ENCODE measurements at places on chromosomes 4 and X.

DNA sequence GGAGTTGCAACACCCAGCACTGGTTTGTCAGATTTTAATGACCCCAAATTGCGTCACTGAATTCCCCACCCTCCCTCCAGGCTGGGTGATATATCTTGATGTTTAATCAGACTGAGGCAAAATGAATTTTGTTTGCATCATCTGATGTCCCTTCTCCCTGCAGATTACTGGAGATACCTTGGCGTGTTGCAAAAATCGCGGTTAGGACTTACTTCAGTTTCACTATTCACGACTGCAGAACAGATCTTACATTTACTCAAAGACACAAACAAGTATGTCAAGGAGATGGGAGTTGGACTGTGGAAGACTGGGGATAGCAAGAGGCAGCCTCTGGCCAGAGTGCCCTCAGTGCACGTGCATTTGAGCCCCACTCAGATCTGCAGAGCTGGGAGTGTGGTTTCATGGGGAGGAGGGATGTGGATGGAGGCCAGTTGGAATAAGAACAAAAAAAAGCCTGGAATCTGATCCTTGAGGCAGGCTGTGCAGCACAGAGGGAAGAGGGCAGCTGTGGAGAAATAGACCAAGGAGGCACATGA is 92.2 kb upstream of the MTM1 start:
- no peak for DNase-seq

GRCh38 chr4:69843932-69844331 is 16.0 kb downstream of the SULT1E1 start:
- DNase-seq, result no peak

DNA sequence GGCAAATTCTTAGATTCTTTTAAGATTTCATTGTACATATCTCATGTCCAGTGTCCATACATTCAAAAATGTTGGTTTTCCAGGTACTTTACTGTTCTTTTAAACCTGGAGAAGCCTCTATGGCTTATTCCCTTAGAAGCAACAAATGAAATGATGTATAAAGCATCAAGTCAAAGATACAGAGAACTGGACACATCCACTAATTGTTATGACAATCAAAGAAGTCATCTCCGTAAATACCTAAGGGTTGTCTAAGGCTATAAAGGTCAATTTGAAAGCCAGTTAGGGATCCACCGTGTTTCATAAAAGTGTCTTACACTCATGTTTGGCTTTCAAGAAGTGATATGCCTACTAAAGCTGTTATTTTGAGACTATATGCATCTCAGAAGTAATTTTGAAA is 32.4 kb downstream of the UBE2D3 start:
- no peak for DNase-seq

- DNase-seq, result peak; percentile 84
Measured at GRCh38 chr4:108018040-108018883, 28.6 kb downstream of the HADH start.

GRCh38 chr4:56050625-56051024 is 101.9 kb downstream of the CEP135 start:
- no peak for DNase-seq

DNA sequence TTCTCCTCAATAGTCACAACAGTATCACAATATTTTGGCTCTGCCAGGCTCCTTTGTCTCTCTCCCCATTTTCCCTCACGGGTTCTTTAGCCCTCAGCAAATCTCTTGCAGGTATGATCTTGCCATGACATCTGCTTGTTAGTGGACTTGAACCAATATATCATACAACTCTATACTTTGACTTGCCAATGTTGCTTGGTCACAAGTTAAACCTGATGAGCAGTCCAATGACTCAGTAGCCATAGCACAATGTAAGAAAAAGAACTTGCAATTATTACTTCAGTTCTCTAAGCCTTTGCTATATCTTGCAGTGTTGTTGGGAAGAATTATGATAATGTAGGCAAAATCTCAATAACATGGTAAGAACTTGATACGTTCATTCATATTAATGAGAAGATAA is 174.6 kb upstream of the NRK start:
- DNase-seq, result no peak

- peak; percentile 0 for DNase-seq
Measured at GRCh38 chr4:173752610-173753230, 222.7 kb upstream of the HAND2 start.

DNA sequence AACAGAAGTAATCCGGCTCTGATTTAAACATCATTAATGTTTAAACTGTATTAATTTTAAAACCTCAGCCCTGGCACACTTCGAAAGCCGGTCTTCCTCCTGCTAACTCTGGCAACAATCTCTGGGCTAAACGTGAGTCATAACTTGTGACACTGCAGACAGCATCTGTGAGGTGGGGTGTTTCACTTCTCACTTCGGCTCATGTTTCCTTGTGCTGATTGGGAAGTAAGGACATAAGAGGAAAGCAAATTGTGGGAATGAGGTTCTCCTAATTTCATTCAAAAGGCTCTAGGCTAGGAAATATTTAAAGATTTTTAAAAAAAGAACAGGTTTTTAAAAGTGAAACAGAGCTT is 139.9 kb upstream of the USP9X start:
- DNase-seq, result no peak

DNA sequence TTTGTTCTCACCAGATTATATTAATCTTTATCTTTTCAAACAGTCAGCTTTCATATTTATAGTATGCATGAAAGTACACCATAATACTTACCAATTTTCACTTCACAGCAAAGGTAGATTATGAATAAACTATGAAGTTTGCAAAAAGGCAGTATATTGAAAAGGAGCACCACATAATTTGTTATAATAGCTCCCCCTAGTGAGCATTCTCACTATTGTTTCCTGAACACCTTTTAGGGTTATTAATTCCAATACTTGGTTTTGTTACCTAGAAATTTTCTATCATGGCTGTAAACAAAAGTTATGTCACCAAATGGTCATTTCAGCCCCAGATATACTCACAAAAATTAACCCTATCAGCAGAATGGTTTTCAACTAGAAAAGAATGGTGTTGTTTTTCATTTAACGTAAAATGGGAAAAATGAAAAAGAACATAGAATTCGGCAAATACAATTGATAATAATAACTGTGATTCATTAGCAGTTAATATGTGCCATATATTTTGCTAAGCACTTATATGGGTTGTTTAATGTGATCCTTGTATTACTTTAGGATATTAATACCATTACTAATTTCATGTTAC is 30.2 kb upstream of the NKX6-1 start:
- no peak for DNase-seq

GRCh38 chrX:21766101-21766500 is 8.2 kb upstream of the SMPX start:
- no peak for DNase-seq

- DNase-seq, result no peak
Measured at GRCh38 chrX:47285836-47286320, 53.1 kb downstream of the USP11 start.

DNA sequence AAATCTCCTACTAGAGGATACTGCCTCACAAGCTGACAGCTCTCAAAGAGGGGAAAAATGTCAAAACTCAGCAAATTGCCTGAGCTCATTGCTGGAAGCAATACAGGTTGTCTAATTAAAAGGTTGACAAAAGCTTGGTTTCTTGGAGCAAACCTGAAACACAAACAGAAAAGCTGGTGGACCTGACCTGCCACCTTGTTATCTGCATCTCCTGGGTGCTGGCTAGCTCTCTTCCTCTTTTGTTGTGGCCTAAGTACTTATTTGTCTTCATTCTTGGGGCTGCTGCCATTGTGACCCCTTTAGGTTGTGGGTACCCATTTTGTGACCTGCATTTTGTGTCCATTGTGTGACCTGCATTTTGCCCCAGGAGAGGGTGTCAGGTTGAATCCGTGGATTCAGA is 184.5 kb downstream of the KIT start:
- DNase-seq, result no peak

- no peak for DNase-seq
Measured at GRCh38 chr4:59535541-59535940, 1664.6 kb upstream of the ADGRL3 start.

- DNase-seq, result no peak
Measured at GRCh38 chr4:26053761-26054160, 139.7 kb downstream of the SMIM20 start.

DNA sequence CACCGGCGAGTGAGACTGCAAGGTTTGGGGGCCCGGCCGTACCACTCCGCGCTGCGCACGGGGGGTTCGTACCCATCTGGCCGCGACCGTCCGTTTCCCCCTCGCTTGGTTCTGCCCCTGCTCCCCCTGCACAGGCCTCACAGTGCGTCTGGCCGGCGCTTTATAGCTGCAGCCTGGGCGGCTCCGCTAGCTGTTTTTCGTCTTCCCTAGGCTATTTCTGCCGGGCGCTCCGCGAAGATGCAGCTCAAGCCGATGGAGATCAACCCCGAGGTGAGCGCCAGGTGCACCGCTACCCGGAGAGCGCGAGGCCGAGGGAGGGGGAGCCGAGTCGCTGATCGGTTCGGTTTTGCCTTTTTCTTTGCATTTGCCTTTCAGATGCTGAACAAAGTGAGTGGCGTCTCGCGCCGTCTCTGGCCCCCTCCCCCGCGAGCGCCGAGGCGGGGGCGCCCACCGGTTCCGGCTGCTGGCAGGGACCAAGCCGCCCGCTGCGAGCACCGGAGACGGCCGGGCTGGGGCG is at the start of gene UCHL1:
Gene UCHL1 (plus strand): TSS at position 189 of the 517 bp plus-strand sequence. CDS start 49 bp downstream, at position 238.
- DNase-seq, result no peak

- DNase-seq, result no peak
Measured at GRCh38 chr4:168551945-168552695, 55.3 kb downstream of the PALLD start.

DNA sequence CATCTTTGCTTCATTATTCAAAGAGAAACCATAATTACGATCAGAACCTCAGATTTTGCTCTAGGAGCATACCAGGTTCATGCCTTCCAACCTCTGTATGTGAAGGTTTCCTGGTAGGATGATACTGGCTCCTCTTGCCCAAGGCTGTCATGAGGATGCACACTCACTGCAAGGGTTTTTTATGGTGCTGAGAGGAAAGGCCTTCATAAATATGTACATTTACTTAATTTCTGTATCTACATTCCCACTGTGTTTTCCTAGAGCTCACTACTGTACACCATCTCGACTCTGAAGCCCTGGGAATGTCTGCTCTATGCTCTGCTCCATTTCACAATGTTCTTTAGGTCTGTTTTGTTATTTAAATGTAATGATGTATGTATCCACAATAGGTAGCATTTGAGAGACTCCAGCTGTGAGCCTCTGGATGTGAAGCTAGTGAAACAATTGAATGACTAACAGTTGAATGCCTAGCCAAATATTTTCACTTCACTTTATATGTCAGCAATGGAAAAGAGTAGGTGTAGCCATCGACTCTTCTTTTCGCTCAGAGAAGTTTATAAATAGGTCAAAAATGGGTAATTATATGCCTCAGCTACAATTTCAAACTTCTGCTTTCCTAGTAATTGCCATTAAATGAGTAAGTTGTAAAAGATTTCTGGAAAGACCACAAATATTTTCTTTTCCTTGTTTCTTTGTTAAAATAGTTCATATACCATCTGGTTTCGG is 228.0 kb downstream of the PALLD start:
- no peak for DNase-seq

DNA sequence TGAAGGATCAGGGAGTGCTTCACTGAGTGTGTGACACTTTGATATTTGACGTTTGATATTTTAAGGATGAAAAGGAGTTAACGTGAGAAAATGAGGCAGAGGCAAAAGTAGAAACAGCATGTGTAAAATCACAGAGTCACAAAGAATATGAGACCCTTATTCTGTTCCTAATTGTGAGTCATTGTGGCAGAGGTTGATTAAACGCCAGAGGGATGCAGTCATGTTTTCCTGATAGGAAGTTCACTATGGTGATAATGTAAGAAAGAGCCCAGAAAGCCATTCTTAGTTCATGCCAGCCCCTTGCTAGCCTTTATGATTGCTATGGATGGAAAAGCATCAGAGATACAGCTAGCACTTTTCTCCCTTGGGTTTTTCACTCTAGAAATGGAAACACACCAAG is 33.5 kb upstream of the IGSF1 start:
- no peak for DNase-seq

- no peak for DNase-seq
Measured at GRCh38 chr4:123606946-123607542, 210.4 kb downstream of the SPRY1 start.

- no peak for DNase-seq
Measured at GRCh38 chr4:140044337-140044902, 109.6 kb downstream of the MAML3 start.

DNA sequence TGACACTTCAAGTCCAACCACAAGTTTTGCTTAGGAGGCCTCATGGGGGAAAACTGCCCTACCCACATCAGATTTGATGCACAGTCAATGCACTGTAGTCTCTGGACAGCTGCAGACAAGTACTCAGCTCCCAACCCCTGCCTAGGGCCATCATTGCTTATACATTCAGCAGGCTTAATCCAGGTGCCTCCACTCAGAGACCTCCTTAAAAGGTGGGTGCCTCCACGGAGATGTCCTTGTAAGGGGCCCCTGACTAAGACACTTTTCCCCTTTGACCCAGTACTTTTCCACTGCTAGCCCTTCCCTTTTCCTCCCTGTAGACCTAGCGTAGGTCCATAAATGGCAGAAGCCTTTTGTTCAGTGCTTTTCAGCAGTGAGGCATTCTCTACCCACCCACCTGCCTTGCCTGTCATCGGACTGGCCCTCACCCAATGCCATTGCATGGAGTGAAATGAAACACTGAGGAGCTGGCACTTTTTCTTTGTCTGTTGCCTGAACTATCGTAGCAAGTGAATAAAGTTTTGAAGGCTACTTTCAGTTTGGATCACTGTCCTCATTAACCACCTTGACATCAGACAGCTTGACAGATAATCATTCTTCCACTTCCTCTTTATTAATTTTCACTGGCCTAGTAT is 23.8 kb upstream of the PLK4 start:
- no peak for DNase-seq

DNA sequence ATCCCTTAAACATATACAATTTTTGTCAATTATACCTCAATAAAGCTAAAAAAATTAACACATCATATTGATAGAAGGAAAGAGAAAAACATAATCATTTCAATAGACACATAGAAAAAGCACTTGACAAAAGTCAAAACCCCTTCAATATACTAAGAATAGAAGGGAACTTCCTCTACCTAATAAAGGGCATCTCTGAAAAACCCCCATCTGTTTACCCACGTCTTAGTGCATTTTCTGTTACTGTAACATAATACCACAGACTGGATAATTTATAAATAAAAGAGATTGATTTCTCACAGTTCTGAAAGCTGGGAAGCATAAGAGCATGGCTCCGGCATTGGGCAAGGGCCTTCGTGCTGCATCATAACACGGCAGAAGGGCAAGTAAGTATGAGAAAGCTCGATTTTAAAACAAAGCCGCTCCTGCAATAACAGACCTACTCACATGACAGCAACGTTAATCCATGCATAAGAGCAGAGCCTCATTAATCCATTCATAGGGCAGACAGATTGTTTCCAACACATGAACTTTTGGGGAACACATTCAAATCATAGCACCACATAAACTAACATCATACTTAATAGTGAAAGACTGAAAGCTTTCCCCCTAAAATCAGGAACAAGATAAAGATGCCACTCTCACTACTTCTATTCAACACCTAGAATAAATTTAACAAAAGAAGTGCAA is 15.7 kb downstream of the STEEP1 start:
- no peak for DNase-seq

DNA sequence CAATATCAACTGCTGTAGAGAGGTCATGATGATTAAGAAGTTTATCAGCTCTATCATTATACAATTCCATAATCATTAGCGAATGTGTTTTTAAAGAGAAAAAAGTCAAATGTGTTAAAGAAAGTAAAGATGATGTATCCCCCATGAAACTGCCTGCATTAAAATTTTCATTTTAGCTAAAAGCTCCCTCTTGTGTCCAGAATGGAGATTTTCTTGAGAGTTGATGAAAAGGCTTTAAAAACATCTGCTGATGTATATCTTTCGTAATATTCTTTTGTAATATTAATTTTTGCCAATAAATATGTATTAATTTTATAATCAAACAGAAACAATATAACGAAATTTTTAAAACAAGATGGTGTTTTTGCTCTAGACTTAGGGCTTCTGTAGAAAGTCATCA is 52.1 kb upstream of the LHFPL1 start:
- no peak for DNase-seq
